Fibroblast of villous mesenchyme (primary cell): ENCODE measurements at places on chromosomes 1 and 21.

DNA sequence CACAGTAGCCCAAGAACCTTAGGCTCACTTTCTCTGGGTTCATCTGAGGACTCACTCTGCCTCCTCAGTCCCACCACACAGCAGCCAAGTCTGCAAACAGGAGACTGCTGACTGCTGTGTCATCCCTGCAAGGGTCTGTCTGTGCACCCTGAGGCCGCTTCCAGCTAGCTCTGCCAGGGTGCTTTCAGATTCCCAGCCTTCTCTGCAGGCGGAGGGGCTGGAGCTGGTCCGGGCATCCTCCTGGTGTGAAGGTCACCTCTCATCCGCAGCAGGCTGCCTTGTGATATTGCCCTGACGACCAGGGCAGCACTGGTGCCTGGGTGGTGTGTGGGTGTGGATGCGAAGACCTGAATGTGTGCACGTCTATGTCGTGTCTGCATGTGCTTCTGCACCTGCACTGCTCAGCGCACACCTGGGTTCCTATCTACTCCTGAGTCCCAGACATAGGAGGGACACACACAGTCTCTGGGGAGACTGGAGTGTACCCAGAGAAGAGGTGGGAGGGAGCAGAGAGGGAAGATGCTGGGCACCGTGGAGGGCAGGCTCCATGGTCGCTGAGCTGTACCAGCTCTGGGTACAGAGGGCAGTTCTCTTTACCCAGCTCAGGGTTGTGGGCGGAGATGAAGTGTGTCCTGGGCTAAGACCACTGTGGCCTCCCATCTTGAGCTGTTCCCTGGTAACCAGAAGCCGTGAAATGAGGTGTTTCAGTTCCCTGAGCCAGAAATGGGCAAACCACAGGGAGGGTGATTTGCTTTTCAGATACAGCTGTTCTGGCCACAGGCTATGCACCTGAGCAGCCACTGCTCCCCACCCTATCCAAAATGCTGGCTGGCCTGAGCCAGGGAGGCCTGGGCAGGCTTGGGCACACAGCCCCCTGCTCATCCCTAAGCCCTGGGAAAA lies 160.9 kb upstream of the CSF3R start:
- DNase-seq = no peak

- peak; percentile 21 for DNase-seq
These were observed 98.0 kb downstream of the WDR4 start for GRCh38 chr21:42781150-42781970.

GRCh38 chr1:81519987-81520386 lies 280.7 kb upstream of the ADGRL2 start:
- no peak for DNase-seq

DNA sequence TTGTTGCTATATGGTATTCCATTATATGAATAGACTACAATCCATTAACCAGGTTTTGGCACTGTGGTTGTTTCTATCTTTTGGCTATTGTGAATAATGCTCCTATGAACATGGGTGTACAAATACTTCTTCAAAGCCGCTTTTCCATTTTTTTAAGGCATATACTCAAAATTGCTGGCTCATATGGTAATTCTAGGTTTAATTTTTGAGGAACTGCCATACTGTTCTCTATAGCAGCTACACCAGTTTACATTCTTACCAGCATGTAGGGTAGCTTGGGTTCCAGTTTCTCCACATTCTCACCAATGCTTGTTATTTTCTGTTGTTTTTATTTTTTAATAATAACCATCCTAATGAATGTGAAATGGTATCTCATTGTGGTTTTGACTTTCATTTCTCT lies 19.9 kb upstream of the AGO1 start:
- no peak for DNase-seq

GRCh38 chr1:94634977-94635416 lies 93.4 kb upstream of the F3 start:
- DNase-seq = peak; percentile 96
